ENCODE measurements at places on chromosomes 16 and 17.

DNA sequence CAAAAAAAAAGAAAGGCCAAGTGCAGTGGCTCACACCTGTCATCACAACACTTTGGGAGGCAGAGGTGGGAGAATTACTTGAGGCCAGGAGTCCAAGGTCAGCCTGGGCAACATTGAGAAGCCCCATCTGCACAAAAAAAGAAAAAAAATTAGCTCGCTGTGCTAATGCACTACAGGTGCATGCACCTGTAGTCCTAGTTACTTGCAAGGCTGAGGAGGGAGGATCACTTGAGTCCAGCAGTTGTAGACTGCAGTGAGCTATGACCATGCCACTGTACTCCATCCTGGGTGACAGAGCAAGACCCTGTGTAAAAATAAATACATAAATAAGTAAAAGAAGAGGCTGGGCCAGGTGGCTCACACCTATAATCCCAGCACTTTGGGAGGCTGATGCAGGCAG, 39.7 kb downstream of the DCAKD start:
- no peak for DNase-seq

DNA sequence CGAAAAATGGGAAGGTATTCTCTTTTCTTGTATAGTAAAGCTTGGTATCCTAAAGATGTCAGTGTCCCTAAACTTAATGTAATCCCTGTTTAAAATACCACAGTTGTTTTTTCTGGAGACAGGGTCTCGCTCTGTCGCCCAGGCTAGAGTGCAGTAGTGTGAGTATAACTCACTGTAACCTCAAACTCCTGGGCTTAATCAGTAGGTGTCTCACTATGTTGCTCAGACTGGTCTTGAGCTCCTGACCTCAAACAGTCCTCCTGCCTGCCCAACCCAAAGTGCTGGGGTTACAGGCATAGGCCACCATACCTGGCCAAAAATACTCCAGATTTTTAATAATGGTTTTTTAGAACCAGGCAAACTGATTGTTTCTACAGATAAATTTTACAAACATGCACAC, 8.2 kb downstream of the DCAF7 start:
- no peak for DNase-seq

- no peak for DNase-seq
Observed at GRCh38 chr17:80625627-80626026, 81.0 kb downstream of the RPTOR start.

DNA sequence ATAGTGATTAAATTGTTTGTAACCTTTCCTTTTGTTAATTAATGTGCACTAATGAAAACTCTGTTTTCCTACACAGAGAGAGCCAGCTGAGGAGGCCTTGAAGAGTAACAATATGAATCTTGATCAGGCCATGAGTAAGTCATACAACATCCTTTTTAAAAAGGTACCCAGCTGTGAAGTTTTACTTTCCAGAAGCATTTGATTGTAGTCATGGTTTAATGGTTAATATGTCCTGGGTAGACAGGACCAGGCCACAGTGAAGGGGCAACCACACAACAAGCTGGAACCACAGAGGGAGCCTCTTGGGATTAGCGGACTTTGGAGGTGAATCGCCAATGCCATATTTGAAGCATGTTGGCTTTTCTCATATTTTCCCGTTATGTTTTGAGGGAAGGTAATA, 55.6 kb downstream of the TMC6 start:
- no peak for DNase-seq

- no peak for DNase-seq
Observed at GRCh38 chr17:48219617-48220016, 112.1 kb downstream of the SNX11 start.

- DNase-seq, result no peak
Observed at GRCh38 chr16:78735337-78735736, 635.9 kb downstream of the WWOX start.

DNA sequence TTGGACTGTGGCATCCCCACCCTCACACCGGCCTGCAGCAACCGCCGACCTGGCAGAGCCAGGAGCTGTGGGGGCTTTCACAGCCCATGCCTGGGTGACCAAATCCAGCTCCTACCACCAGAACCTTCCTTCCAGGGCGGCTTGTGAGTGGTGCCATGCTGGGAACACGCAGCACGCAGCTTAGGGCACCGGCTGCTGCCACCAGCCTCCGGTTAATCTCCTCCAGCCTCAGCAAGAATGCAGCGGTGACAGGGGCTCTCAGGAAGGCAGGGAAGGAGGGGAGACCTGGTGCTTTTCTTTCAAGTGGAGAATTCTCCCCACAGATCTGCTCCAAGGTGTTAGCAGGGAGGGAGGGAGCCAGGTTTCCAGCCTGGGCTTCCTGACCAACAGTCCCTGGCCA, 32.3 kb upstream of the ANKRD40CL start:
- no peak for DNase-seq

DNA sequence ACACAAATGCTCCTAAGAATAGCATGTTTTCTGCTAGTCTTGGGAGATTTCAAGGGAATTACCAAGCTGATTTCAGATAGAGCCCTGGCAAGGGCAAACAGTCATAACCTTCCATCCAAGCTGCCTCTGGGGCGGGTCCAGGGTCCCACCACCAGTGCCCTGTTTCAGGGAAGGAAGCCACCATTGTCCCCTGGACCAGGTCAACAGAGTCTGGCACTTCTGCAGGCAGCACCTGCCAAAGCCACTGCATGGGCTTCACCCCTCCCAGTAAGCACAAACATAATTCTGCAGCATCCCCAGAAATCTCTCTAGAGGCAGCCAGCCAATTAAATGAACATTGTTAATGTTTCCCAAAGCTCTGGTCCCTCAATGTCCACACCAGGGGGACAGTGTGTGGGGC, 143.0 kb downstream of the SALL1 start:
- DNase-seq, result no peak

- no peak for DNase-seq
Observed at GRCh38 chr16:58107709-58108108, 21.5 kb downstream of the CFAP20 start.

DNA sequence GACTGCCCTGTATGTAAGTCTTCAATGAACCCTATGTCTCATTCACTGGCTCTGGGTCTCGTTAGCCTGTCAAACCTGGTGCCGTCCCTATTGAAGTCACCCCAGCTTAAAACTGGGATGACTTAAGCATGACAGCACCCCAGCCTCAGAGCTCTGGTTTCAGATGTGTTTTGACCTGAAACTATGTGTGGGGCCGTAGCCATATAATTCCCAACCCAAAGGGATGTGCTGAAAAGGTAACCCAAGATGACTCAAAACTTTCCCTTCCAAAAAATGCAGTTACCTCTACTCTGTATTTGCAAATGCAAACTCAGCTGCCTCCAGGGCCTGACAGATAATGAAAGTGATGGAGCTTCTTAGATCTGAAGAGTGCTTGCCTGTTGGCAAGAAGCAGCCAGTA, 478.3 kb upstream of the ERCC4 start:
- no peak for DNase-seq

Data from midbrain (tissue), 1 donor.